ENCODE measurements at places on chromosomes 7 and 10.

DNA sequence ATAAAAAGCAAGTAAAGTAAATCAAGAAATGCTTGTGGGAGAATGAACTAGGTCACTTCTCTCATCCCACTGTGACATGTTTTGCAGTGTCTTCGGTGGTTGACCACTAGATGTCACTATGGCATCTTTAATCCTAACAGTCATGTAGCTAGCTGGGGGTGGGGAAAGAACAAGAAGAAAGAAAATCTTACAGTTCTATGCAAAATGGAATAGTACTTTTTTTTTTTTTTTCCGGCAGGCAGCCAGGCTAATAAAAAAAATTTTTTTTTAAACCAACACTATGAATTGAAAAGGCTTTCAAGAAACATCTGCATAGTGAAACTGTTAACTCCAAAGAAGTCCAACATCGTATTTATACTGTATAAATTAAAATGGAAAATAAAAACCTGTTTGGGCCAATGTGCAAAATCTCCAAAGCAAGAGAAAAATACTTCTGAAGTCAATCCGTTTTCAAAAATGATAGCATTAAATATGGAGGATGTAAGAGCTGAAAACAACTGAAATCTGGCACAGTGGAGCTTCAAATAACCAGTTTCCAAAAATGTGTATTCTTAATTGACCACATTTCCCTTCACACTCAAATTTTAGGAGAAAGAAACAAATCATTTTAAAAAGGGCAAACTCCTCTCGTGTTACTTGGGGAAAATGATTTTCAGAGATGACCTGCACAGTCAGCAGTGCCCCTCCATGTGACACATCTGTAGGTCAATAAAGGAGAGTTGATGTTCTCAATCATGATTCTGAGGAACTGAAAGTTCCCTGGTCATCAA lies 38.5 kb downstream of the CDK1 start:
- peak; percentile 91 for DNase-seq

- no peak for DNase-seq
Measured at GRCh38 chr7:106774213-106774767, 90.8 kb upstream of the PIK3CG start.

DNA sequence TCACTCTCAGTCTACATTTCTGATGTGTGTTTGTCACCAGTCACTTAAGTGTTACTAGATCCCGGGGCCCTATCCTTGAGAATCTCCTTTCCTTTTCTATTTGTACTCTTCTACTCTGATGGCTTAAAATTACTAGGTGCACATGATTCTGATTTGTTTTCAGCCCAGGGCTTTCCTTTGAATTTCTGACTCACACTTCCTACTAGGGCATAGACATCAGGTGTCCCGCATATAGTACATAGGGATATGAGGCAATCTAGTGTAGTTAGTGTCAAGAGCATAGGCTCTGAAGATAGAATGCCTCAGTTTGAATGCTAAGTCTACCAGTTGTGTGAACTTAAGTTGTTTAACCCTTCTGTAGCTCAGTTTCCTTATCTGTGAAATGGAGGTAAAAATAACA lies 49.4 kb upstream of the LRRN3 start:
- peak; percentile 9 for DNase-seq

- DNase-seq: no peak
Measured at GRCh38 chr7:157294773-157295172, 42.0 kb upstream of the DNAJB6 start.

GRCh38 chr10:108454224-108454623 lies 1289.7 kb upstream of the SORCS1 start:
- DNase-seq: peak; percentile 21

DNA sequence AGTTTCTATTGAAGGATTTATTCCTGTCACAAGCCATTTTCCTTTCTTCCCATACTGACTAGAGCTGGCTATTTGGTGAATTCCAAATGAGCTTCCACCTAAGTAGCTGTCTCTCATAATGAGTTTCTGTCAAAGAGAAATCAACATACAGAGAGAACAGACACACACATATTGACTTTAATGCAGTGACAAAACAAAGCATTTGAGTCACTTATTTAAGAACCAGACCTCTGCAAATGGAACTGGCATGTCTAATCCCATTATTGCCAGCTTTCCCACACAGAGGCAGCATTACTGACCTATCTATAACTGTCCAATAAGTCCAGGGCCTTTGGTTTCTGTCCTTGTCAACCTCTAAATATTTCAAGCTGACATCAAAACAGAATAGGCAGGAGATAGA lies 179.3 kb upstream of the CSTF2T start:
- DNase-seq: no peak

DNA sequence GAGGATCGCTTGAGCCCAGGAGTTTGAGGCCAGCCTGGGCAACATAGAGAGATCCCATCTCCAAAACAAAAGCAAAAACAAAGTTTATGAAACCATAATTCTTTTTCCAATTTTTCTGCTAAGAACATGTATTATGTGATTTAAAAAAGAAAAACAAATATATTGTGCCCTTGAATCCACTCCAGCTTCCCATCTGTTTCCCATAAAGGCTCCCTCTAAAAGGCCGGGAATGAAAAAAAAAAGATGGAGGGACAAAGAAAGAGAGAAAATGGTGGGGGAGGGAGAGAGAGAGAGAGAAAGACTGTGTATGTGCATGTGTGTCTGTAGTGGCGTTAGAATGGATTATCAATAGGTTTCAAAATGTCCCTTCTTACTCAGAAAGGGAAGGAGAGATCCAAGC lies 20.5 kb upstream of the GSDME start:
- DNase-seq: no peak

- no peak for DNase-seq
Measured at GRCh38 chr7:89500084-89500483, 654.2 kb upstream of the STEAP1 start.

DNA sequence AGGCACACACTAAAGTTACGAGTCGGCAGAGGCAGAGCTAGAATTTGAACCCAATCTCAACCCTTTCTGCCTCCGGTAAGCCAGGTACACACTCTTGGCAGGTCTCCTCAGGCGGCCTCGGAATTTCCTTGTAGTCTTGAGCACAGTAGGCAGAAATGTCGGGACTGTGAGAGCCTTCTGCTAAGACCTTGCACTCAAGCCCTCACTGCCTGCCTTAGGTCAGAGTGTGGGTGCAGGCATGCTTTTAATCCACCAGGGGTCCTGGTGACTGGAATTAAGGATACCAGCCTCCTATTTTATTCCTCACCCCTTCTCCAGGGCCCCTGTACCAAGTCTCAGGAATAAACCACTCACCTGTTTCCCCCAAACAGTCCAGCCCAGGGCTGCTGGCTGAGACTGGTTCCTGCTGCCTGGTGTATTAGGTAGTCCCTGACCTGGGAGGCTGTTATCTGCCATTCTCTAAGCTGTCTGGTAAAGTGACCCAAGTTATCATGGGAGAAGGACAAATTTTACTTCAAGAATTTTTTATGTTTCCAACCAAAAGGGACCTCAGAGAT lies 855 bp downstream of the ATP6V1F start:
- peak; percentile 58 for DNase-seq

- peak; percentile 21 for DNase-seq
Measured at GRCh38 chr7:23938937-23939552, 229.0 kb downstream of the STK31 start.

DNA sequence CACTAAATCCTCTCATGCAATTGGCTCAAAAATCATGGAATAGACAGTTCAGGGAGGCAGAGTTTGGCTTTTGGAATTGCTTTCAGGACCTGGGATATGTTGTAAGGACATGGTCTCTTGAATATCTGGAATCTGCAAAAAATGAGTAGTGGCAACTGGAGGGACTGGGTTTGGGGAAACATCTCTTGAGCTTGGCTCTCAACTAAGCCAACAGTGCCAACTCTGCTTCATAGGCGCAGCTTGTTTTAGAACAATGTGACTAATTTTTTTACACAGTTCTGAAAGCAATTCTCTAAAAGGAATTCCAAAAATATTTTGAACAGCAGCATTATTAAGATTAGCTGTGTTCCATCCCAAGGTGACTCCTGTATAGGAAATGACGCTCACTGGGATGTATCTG lies 121.5 kb upstream of the DPP6 start:
- DNase-seq: no peak

DNA sequence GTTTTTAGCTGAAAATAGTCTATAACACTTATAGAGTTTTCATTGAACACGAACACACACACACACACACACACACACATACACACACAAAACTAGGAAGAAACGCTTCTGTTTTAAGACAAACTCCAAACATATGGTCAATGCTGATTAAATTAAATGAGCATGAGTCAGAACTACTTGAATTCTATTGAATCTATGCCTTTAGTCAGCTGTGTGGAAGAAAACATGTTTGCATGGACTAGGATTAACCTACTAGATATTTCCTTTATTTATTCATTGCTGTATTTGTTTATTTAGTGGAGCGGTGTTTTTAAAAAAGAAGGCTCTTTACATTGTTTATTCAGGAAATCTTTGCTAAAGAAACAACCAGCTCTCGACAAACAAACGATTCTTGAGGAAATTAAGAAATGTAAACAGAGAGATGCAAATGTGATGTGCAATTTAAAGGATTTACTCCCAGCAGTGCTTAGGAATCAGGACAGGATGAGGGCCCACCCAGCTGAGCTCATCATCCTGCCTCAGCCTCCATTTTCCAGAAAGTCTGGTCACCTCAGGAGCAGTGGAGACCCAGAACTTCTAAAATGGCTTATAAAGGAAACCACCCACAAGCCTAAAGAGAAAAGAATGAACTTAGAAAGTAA lies 83.2 kb downstream of the PDE1C start:
- peak; percentile 21 for DNase-seq

- DNase-seq: no peak
Measured at GRCh38 chr10:12511651-12512050, 162.3 kb downstream of the CAMK1D start.
